ENCODE measurements at places on chromosomes 4 and X. TPM values are rescaled to one million over a fixed set of nuclear protein-coding genes. Genes with fewer than 3 reads are reported as not detected.

The EDA gene
- total RNA-seq: 4.8 TPM

DNA sequence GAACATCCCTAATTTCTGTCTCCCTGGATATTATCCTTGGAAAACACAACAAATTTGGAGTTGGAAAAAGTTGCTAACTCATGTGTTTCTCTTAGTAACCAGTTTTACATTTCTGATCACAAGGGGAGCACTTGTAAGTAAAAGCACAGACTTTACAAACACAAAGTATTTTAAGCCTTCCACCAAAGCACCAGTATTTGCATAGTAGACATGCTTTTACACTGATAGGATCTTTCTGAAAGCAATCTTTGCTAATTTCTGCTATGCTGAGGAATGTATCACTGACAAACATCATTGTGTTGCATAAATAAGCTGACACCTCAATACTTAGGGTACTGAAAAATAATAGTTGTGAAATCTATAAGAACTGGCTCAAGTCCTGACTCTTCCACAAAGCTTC, 100.6 kb downstream of the MID1 start:
- DNase-seq: no peak

DNA sequence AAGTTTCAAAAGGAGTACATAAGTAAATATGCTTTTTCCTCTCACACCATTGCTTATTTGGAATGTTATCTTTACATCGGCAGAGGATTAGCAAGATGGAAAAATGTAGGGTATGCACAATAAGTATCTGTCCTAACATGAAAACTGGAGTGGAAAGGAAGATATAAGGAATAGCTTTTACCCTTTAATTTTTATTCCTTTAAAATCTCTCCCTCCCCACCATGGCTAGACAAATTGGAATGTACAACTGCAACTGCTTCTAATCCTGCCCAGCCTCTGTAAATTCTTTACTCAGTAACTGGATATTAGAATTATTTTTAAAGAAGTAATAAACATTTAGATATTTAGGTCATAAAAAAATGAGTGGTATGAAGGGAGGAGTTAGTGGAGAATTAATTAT, 171.5 kb downstream of the PCDH18 start:
- DNase-seq: no peak

GRCh38 chr4:2269206-2269531, 7.3 kb upstream of the MXD4 start:
- no peak for DNase-seq

DNA sequence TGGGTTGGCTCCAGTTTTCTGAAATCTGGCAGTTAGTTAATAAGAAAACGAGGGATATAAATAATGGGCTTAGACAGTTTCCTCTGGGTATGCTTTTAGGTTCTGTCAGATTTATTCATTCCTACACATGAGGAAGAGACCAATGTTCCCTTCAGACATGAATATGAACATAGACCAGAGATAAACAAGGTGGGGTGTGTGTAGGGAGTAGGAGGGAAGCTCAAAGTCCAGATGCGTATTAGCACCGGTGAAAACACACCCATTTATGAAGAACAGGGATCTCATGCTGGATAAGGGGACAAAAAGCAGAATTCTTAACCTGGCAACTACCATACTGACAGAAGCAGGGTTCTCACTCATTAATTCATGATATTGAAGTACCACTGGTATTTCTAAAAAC, 223.0 kb downstream of the SOWAHB start:
- DNase-seq: no peak

DNA sequence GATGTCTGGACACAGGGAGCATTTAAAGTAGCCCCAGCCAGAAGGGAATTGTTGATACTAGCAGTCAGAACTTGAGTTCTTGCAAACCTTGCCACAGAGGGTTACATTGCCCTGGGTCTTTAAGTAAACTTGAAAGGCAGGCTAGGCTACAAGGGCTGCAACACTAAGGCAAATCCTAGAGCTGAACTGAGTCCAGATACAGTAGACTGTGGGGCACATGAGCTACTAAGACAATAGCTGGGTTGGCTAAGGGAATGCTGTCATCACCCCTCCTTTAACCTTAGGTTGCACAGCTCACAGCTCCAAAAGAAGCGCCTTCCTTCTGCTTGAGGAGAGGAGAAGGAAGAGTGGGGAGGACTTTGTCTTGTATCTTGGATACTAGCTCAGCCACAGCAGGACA, 35.6 kb downstream of the SH3BGRL start:
- no peak for DNase-seq

GRCh38 chr4:150909116-150909515, 106.0 kb downstream of the LRBA start:
- no peak for DNase-seq

DNA sequence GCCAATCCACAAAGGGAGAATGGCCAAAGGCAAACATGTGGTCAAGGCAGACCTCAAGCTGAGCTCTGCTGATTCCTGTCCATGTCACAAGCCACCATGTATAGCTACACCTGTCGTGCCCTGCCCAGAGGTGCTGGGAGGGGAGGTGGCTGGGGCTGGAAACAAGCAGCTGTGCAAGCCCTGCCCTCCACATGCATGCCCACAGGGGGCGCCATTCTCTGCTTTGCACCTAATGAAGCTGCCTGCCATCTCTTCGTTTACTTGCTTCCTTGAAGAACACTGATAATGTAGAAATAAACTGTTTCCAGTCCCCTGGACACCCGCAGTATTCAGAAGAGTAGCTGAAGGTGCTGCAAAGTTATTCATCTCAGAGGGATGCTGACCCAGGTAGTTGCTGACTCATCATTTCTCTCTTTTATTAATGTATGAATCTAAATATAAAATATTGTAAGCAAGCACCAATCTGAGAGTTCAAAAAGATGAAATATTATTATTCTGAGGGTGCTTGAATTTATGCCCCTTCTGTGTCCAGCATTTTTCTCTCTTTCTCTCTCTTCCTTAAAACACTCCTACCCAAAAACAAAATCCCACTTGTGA, 278.6 kb downstream of the ADGRA3 start:
- DNase-seq: no peak

GRCh38 chr4:94348666-94349065, 6.0 kb upstream of the HPGDS start:
- no peak for DNase-seq

DNA sequence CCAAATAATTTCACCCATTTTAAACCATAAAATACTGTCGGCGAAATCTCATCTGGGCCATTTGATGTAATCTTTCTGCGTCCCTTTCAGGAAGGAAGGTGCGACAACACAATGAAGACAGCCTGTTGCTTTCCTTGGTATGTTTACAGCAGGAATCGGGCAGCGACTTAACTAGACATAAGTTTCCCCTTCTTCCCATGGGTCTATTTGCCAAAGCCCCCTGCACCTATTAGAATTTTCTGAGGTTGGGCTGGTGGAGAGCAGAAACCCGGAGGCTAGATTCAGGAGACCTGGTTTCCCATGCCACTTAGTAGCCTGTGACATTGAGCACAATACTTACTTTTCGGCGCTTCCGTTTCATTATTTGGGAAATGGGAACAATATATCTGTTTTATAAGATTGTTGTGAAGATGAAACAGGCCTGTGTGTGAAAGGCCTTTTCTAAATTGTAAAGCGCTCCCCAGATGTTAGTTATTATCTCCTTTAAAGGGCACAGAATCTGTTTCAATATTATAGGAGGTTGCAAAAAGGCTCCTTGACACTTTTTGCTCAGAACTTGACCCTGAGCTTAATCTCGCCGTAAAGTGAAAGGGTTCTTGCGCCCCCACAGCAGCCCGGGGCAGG, 552 bp upstream of the AFF1 start:
- no peak for DNase-seq

The TMEM31 gene
- total RNA-seq: not detected

- no peak for DNase-seq
Observed at GRCh38 chr4:136329042-136329662, 1203.1 kb downstream of the PCDH18 start.

The GABRG1 gene
- total RNA-seq: 22.3 TPM

DNA sequence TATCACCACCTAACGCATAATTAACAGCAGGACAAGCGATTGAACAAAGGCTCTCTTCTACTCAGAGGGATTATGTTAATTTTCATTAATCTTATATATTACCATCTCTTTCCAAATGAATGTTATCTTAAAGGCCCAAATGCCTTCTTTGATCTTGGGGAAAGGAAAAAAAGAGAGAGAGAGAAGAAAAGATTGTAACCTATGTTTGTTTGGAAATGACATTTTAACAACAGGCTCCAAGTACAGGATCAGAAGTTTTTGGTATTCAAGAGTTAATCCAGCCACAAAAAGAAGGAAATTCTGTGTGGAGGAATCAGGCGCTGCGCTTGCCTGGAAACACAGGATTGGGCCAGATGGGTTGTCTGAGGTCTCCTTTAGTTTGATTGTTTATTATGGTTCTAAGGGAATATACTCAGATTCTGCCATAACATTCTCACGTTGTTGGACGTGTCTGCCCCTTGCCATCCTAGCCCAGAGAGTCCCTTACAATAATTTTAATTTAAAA, 100.7 kb upstream of the STX18 start:
- DNase-seq: no peak

DNA sequence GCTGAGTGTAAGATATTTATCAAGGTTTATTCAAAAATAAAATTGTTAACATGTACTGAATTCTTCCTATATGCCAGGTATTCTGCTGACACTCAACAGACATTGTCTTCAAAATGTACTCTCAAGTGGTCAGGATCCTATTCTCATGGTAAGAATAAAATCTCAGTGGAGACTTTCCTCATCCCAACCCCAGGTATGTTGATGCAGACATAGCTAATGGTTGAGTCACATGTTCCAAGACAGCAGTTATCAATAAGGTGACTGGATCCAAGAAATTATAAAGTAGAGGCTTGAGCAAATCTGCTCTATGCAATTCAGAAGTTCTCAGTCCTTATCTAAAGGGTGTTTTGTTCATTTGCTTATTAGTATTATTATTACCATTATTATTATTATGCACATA, 115.2 kb upstream of the GABRA2 start:
- DNase-seq: no peak

The PWWP3B gene
- total RNA-seq: 1.00 TPM

The CYLC1 gene
- not detected for total RNA-seq

GRCh38 chr4:87363552-87363951, 27.4 kb downstream of the HSD17B11 start:
- DNase-seq: no peak

The NRK gene
- 15.5 TPM for total RNA-seq

DNA sequence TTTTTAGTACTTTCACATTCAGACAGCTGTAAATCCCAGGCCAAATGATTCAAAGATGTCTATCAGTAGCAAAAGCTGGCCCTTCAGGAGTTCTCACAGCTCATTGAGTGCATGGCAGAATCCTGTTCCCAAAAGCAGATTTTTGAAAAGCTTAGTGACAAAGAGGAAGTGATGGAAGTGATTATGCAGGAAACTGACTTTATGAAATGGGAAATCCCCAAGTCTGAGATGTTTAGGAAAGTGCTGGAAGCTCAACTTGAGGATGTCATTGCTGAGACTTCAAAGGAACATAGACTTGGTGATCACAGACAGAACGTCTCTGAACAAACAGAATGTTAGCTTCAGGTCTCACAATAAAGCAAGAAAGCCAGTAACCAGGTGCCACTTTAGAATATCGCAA, 51.0 kb upstream of the CFAP47 start:
- DNase-seq: no peak

The CENPVL1 gene
- 2.4 TPM for total RNA-seq

GRCh38 chr4:6509587-6509986, 37.2 kb upstream of the PPP2R2C start:
- no peak for DNase-seq

DNA sequence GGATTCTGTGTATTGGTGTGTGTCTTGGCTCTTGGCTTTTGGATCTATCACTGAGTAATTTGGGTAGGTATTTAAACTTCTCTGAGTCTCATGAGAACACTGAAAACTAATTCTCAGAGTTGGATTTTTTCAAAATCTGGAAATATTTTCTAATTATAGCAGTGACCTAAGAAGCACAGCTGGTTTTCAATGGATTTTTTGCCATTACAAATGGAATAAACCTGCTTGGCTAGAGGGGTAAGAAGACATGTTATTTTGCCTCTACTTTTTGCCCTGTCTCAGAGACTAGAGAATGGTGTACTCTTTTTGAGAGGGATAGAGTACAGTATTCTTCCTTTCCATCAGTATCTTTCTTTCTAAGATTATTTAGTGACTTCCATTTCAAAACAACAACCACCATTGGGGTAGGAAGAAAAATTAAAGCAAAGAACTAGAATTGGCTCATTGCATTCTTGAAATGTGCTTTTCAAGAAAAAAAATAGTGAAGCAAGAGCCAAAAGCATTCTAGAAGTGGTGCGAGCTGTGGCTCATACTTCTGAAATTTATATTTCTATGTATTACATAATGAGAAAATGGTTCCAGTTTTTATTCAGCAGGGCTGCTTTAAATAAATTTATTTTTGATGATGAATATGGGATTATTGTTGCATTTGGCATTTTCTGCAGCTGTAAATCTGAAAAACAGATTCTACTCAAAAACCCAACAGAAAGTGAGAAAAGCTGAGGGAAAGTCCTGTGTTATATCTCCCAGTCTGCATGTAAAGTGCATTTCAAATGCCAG, 850.2 kb upstream of the SLIT2 start:
- DNase-seq: no peak

DNA sequence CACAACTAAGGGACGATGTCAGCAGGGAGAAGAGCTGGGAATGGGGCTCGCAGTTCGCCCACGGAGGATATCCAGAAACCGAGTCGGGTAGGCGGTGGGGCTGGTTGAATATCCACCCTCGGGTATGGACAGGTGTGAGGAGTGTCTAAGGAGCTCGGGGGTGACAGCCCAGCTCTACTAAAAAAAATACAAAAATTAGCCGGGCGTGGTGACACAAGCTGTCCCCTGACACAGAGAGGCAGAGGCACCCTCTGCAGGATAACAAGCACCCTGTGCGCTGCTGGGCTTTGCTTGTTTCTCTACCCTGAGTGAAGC, 12.2 kb upstream of the ASMTL start:
- DNase-seq: no peak

DNA sequence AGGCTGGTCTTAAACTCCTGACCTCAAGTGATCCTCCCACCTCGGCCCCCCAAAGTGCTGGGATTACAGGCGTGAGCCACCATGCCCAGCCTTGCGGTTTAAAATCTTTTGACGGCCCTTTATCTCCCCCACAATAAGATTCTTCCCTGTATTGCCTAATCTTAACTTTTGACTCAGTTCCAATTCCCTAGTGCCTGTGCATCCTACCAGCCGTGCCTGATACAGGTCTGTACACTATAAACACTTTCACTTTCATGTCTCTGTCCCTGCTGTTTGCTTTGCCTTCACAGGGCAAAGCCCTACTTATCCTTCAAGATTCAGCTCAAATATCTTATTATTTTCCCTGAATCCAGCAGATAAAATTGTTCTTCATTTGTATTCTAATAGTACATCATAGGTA, 74.6 kb downstream of the WDR44 start:
- DNase-seq: peak; percentile 4
